ENCODE measurements at places on chromosomes 7 and 10.

DNA sequence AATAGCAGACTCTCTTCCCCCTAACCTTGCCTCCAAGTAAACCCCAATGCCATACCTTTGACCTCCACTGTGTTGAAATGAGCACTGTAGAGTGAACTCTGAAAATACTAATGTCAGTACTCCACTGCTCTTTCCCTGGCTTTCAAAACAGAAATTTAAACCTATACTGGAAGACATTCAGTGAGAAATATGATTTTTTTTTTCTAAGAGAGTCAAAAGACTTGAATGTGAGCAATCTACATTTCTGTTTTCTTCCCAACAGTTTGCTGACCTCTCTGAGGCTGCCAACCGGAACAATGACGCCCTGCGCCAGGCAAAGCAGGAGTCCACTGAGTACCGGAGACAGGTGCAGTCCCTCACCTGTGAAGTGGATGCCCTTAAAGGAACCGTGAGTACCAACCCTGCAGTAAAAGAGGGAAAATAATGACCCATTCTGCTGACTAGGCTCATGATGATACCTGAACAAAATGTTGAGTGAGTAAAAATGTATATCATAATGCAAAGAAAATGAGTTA lies 6.4 kb downstream of the VIM start:
- DNase-seq = no peak

DNA sequence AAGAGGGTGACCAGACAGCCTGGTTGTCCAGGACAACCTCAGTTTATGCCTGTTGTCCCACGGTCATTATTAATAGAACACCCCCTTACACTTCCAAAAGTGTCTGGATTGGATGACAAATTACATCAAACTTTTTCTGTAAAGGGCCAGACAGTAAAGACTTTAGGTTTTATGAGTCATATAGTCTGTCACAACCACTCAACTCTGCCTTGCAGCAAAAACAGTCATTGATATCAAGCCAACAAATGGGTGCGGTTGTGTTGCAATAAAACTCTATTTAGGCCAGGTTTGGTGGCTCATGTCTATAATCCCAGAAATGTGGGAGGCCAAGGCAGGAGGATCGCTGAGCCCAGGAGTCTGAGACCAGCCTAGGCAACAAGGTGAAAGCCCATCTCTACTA lies 66.7 kb upstream of the ATP6V0A4 start:
- no peak for DNase-seq

- DNase-seq = no peak
These were observed at the start of gene IFT22 for GRCh38 chr7:101321491-101322401. TSS of gene IFT22 (minus strand) at chr7:101321812. CDS start at chr7:101321709, 103 bp downstream.

DNA sequence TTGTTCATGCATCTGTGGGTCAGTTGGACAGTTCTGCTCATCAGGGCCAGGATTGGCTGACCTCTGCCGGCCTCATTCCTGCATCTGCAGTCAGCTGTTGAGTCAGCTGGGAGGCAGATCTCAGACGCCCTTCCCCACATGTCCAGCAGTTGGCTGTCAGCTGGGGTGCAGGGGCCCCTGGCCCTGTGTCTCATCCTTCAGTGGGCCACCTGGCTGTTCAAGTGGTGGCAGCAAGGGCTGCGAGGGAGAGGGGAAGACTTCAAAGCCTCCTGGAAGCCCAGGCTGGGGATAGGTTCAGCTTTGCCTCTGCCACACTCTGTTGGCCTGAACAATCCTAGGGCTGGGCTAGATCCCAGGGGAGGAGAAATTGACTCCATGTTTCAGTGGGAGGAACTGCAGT lies 33.2 kb downstream of the TACR2 start:
- no peak for DNase-seq

DNA sequence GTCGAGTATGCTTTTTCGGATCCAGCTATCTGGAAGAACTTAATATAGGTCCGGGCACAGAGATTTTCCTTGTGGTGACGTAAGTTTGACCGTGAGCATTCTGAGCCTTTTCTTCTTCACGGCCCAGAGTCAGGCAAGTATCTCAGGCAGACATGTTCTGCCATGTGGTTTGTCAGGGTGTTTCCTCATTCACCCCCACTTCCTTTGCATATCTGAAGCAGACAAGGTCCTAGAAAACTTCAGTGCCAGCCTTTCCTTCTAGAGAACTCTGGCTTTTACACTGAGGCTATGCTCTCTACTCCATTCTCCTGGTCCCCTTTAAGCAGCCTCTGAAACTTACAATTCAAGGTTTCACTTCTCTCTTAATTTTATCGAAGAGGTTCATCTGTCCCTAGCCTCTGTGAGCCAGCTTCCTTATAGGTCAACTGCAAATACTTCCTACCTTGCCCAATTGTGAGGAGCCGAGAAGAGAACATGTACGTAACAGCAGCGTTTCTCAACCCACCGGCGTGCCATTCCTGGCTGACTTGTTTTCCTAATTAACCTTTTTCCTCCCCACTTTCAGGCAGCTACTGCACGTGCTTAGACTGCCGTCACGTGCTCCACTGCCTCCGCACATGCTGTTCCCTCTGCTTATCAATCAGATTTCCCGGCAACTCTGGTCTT lies 47.3 kb downstream of the CDCA7L start:
- DNase-seq = no peak

- DNase-seq = no peak
These were observed 368.4 kb upstream of the PODXL start for GRCh38 chr7:131924857-131925256.

GRCh38 chr7:27103489-27104226 lies 1.2 kb upstream of the HOXA2 start:
- no peak for DNase-seq

DNA sequence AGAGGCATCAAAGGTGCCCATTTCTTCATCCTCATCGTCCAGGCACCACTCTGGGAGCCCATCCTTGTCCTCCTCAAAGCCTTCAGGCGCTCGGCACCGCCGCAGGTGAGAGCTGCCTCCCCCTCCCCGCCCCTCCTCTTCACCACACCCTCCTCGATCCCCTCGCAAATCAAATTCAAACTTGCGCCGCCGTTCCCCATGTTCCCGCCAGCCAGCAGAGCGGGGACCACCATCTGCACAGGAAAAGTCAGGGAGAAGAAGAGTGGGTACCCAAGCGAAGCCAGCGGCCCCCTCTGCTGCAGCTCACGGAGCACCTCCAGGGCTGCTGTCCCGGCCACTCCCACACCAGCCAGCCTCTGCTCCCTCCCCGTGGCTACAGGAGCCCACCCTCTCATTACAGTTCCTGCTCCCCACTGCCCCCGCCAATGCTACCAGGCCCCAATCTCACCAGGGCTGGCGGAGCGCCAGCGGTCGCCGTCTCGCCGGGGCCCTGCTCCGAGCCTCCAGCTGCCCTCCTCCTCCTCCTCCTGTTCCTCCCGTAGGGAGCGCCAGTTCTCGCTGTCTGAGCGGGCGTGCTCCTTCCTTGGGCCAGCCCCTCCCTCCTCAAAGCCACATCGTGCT lies 7.7 kb downstream of the GIGYF1 start:
- no peak for DNase-seq

DNA sequence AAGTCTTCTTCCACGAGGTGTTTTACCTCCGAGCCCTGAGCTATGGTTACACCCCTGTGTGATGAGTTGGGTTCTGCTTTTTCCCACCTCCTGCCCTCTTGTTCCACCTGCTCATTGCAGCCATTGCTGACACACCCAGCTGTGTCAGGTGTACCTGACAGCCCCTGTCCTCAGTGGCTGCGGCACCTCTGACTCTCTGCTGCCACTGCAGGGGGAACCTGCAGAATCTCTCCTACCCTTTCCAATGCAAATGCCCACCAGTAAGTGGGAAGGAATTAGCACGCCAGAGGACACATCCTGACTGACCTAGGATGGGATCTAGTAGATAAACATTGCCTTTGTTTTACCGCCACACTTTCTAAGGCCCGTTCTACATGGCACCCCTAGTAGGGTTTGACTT lies 600.9 kb upstream of the MKI67 start:
- DNase-seq = no peak

DNA sequence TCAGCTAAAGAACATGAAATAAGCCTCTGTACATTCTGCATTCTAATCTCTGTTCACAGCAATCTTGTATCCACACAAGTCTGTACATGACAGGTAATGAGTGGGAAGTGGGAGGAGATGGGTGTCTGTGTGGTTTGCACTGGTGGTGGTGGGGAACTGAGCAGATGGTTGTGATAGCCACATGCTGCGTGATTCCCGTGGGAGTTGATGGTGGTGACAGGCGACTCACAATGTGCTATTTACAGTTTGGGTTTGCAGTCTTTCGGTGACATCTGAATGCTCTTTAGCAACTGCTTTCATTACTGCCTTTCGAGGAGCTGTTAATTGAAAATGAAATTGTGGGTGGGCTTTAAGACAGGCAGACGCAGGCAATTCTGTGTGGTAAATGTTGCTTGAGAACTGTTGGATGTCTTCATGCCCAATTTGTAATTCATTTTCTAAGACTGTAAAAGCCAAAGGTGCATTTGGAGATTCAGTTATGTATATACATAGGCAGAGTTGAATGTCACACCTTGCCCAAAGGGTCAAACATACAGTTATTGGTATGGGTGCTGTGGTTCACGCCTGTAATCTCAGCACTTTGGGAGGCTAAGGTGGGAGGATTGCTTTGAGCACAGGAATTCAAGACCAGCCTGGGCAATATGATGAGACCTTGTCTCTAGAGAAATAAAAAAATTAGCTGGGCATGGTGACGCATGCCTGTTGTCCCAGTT lies 308.2 kb downstream of the AUTS2 start:
- no peak for DNase-seq

DNA sequence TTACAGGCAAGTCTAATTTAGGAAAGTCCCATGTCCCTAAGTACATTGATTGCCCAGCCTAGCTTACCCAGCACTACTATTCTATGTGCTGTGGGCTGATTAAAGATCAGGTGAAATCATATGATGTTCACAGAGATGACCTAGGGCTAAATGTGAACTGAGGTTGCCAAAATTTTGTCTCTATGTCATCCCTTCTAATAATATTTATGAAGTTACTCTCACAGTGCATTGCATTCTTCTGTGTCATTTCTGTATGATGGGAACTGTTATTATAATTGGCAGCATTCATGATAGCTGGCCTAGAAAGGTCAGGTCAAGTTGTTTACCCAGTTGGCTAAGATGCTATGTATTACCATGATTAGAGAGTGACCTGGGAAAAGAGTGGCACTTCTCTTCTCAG lies 2.8 kb upstream of the PDK4 start:
- DNase-seq = no peak

DNA sequence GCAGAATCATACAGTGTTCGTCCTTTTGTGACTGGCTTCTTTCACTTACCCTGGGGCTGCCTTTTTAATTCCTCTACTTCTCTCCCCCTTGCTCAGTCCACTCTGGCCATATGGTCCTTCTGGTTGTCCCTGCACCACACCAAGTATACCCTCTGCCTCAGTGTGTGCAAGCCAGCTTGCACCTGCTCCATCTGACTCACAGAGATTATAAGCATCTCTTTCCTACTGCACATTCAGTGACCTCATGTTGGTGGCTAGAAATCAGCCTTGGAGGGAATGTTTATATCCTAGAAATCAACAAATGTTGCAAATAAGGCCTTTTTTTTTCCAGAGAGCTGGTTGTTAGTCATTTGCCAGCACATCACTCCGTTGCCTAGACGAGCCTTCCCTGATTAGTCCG lies 67.5 kb upstream of the C10orf90 start:
- no peak for DNase-seq

DNA sequence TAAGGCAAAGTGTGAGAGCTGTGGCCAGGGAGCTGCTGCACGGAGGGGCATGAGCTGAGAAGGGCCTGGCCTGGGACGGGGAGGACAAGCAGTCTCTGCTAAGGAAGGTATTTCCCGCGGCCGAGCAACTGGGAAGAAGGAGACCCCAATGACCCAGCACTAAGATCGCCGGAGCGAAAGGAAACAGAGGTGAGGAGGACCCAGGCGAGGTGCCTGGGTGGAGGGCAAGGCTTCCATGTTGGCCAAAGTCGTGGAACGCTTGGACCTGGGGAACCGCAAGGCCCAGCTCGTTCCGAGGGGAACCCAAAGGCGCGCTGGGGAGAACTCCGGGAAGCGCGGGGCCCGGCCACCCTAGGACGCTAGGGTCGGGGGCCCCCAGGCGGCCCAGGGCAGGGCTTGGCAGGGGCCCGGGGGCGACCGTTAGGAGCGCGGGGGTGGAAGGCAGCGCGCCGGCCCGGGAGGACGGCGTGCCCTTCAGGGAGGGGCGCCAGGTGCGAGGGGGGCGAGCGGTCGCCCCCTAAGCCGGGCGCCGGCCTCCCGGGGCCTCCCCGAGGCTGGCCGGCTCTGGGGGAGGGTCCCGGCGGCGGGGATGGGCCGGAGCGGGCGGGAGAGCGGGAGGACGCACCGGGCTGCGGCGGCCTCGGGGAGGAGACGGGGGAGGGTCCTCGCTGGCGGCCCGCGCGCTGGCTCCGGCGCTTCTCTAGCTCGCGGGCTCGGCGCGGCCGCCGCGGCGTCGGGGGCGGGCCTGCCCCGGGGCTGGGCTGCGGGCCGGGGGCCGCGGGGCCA lies 545 bp downstream of the GIGYF1 start:
- no peak for DNase-seq

GRCh38 chr10:122490786-122491680 lies 29.7 kb downstream of the HTRA1 start:
- DNase-seq = no peak

GRCh38 chr7:266851-267840 lies 22.8 kb upstream of the FOXL3 start:
- DNase-seq = no peak

DNA sequence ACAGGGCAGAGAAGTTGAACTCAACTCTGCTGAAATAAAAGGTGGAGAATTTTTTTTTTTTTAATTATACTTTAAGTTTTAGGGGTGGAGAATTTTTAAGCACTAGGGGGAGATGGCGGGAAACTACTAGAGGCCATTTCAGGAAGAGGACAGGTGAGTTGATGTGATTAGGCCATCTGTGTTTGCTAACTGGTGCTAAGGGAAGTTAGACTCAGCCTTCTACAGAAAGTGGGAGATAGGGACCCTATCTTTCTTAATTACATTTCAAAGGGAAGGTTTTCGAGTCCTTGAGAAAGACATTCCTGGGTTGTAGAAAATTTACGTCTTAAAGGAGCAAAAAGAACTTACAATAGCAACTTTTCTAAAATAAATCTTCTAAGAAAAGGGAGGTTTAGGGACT lies 124.8 kb downstream of the LHFPL3 start:
- DNase-seq = no peak

- no peak for DNase-seq
These were observed 18.1 kb downstream of the MINDY4 start for GRCh38 chr7:30789334-30789711.
